ENCODE measurements at places on chromosomes 3 and 15.
A peak's percentile ranks its signal among the peaks of the same experiment; 100 is the strongest.

DNA sequence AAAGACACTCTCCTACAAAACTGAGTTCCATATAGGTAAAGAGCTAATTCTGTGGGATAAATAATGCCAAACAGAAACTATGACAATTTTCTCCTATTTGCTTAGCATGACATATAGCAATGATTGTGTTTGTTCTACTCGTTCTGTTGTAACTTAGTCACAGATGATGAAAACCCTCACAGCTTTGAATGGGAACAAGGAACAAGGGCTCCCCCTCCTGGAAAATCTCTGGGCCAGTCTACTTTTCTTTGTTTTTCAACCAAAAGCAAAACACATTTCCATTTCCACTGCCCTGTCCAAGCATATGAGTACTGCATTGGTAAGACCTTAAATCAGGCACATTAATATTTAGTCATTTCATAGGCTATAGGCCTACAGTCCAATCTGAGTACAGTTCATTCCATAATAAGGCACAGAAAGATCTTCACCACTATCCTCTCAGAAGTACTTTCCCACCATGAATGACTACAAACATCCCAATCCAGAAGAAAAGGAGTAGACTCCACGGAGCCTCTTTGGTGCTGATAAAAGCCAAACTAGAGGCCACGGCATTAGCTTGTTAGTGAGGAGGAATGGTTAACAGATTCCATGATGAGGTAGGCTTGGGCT, 67.1 kb downstream of the ATP8B4 start:
- peak; percentile 62 for DNase-seq

GRCh38 chr3:171226794-171227193, 200.3 kb upstream of the SLC2A2 start:
- no peak for DNase-seq

DNA sequence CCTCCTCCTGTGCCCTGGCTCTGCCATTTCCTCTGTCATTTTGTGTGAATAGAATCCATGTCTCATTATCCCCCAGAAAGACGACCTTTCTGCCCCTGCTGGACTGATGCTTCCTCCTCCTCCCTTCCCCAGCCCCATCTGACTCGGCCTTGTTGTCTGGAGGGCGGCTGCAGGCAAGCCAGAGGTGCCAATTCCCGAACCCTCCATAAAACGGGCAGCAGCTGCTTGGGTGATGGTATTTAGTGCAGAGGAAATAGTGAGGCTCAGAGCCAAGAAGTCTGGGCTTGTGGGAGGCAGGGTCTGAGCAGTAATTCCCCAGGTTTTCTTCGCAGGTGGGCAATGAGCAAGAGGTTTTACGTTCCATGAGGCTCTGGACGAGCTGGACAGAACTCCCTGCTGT, 71.2 kb downstream of the ITGA11 start:
- DNase-seq: no peak

DNA sequence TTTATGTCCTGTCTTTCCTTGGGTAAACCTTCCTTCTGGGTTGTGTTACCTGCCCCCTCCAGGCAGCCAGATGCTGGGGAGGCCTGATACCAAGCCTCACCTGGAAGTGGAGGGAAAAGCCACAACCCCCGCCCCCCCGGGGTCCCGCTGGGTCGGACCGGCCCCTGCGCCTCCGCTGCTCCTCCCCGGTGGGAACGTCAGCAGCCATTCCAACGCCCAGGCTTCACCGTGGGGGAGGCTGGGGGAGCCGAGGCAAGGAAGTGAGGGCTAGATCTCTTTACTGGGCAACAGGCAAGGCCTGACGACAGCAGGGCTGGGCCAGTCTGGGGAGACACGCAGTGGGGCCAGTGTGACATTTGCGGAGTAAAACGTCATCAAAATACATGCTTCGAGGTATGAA, 53.0 kb upstream of the SNRPA1 start:
- DNase-seq: no peak

- DNase-seq: no peak
Measured at GRCh38 chr3:185330644-185331043, 32.3 kb upstream of the MAP3K13 start.

GRCh38 chr3:170107941-170108340, 70.1 kb downstream of the GPR160 start:
- DNase-seq: no peak

GRCh38 chr3:185931777-185932612, 5.8 kb downstream of the TRA2B start:
- DNase-seq: no peak

- DNase-seq: no peak
Measured at GRCh38 chr3:51276046-51276445, 109.0 kb upstream of the MANF start.

- DNase-seq: no peak
Measured at GRCh38 chr15:90062973-90063769, 39.1 kb downstream of the IDH2 start.

GRCh38 chr3:46684891-46685290, 8.6 kb downstream of the ALS2CL start:
- no peak for DNase-seq

GRCh38 chr15:78034495-78035191, 42.9 kb downstream of the TBC1D2B start:
- DNase-seq: no peak

GRCh38 chr15:96690733-96691132, 360.2 kb downstream of the NR2F2 start:
- DNase-seq: no peak

- no peak for DNase-seq
Measured at GRCh38 chr3:107627962-107628542, 105.3 kb downstream of the BBX start.

DNA sequence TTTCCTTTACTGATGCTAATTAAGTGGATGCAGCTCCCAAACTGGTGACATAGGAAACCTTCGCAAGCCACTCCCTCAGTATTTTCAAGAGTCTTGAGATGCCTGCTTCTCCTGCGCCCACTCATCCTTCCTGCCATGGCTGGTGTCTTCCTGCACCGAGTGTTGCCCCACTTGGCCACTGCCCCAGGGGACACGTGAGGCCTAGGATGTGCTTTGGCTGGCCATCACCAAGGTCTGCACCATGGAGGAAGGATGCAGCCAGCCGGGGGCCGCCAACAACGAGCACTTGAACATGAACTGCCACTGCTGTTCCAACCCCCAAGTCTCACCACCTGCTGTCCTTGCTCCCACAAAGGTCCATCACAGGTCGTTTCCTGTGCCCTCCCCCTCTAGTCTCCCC, 34.1 kb downstream of the EPHB3 start:
- DNase-seq: no peak

GRCh38 chr15:60917461-60918145, 311.5 kb downstream of the RORA start:
- DNase-seq: peak; percentile 45

DNA sequence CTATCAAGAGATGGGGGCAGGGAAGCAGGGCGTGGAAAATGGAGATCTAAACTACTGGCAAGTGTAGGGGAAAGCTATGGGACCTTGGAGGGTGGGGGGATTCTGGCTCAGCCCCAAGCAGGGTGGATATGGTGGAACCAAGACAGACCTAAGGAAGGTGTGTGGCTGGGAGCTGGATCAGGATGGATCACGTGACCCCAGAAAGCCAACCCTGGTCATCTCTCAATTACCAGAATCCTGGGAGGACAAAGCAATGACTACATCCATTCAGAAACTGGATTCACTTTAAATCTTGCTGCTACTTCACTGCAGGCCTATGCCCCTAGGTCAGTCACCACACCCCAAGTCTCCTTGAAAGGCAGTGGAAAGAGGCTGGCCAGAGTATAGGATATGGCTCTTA, 68.4 kb downstream of the WHAMM start:
- DNase-seq: no peak

DNA sequence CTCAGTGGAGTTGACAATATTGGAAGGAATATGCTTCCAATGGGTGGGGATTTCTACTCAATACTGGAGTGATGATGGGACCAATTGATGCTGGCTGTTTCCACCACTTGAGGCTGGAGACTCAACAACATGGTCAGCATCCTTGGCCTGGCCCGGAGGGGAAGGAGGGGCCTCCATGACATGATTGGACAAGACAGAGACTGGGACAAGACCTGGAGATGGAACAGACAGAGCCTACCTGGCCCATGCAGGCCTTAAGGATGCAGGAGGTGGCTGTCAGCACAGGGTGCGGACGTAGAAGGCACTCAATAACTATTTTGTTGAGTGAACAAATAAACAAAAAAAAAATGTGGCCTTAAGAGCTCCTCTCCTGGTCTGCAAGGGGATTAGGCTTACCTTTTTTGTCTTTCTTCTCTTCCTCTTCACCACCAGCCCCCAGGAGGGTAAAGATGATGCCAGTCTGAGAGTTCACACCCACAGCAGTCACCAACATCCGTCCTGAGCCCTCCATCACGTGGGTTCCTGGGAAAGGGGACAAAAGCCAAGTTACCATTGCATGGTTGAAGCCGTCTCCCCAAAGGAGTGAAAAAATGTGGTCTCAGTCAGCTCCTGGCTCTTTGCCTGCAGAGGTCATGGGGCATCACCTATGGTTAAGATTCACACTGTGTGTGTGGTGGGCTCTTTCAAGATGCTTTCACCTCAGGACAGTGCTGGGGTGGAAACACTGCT, 67.1 kb upstream of the SEC13 start:
- DNase-seq: no peak

DNA sequence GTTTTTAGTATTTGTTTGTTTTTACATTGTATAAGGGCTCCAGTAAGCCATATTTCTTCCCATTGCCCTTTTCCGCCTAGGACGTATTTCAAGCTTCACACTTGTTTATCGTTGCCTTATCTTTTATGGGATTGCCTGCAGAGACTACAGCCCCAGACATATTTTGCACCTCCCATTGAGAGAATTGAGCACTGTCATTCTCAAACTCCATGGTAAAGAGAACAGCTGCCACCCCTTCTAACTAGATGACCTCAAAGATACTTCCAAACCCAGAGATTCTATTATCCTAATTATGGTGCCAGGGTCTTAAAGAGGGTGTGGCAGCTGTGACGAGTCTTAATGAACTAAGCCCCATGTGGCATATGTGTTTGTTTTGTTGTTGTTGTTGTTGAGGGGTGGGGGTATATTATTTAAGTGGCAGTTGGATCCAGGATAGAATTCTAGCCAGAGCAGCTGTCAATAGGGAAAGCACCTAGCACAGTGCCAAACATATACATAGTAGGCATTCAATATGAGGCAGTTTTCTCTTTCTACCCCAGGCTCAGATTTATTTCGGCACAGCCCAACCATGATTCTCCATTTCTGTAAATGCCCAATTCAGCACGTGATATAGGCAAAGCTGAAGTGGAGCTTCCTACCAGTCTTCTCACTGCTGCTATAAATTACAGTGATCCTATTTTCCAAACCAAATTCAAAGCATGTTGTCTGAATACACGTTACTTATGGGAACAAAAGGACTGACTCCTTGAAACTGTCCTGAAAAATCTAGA, 932 bp upstream of the TP53BP1 start:
- DNase-seq: no peak

GRCh38 chr3:168820810-168821415, 725.2 kb upstream of the GOLIM4 start:
- DNase-seq: no peak

DNA sequence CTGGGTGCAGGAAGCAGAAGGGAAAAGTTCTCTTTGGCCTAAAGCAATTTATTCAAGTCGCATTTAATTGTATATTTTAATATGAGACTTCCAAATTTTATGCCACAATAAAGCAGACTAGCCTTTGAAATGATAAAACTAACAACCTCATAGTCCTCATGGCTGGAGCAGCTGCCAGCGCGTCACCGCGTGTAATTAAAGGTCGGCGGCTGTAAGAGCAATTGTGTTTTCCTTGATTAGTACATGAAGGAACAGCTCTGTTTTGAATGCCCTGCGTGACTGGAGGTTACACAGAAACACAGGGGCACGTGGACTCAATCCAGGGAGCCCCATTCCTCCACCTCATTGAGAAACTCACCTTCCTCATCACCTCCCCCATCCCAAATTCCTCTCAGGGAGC, 10.1 kb upstream of the LRRC15 start:
- no peak for DNase-seq

- DNase-seq: no peak
Measured at GRCh38 chr3:160757233-160758106, 1.4 kb downstream of the PPM1L start.

- DNase-seq: no peak
Measured at GRCh38 chr15:68583321-68583720, 4.5 kb downstream of the CORO2B start.

GRCh38 chr3:28682121-28682520, 333.5 kb upstream of the AZI2 start:
- no peak for DNase-seq

DNA sequence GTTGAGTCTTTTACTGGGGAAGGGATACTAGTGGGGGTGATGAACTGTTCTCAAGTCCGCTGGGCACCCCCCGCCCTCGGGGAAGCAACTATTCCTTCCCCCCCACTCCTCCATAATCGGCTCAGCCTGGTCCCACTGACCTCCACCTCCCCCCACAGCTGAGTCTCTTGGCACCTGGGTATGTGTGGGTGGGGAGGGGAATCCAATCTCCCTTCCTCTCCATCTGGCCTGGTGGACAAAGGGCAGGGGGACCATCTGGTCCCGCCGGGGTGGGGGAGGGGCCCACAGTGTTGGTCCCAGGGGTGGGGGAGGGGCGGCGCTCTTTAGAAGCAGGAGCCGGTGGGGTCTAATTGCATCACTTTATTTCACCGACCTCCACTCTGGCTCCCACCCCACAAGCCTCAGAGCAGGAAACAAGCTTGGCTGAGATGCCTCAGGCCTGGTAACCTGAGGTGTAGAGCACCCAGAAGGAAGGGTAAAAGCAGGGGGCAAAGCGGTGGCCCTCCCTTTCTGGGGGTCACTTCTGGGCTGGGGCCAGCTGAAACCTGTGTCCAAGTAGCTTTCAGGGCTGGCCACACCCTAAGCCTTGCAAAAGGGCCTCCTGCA, 1.0 kb upstream of the PCBP4 start:
- no peak for DNase-seq

GRCh38 chr3:173733029-173733652, 335.6 kb downstream of the NLGN1 start:
- DNase-seq: peak; percentile 28

- DNase-seq: no peak
Measured at GRCh38 chr15:33443708-33444107, 132.9 kb downstream of the RYR3 start.

DNA sequence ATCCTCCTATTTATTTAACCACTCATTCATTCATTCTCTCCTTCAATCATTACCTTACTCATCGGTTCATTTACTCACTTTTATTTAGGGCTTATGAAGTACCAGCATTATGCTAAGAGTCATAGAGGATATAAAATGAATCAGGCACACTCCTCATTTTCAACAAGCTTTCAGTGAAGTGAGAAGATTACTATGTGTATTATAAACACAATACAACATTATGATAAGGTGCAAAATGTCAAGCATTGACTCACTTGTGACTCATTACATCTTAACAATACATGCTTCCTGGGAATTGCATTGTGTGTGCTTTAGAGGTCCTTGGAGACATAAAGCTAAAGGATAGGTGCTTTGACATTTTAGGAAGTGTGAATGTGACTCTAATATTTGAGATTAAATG, 60.4 kb downstream of the PLAAT1 start:
- no peak for DNase-seq

DNA sequence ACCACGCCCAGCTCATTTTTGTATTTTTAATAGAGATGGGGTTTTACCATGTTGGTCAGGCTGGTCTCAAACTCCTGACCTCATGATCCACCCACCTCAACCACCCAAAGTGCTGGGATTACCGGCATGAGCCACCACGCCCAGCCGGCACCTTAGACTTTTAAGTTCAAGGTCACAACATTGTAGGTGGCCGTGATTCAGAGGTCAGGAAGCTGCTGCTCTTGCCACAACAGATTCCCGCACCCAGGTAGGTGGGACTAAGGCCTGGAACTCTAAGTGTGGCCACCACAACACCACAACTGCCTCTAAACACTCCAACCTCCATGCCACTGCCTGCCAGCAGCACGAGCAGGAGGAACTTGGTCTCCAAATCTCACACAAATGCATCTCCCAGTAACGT, 196.8 kb downstream of the STT3B start:
- DNase-seq: no peak

Data from mucosa of gallbladder (tissue), 1 donor.